Kidney epithelial cell (primary cell): ENCODE measurements at places on chromosomes 7 and 10. TPM values are rescaled to one million over a fixed set of nuclear protein-coding genes. Genes with fewer than 3 reads are reported as not detected.

DNA sequence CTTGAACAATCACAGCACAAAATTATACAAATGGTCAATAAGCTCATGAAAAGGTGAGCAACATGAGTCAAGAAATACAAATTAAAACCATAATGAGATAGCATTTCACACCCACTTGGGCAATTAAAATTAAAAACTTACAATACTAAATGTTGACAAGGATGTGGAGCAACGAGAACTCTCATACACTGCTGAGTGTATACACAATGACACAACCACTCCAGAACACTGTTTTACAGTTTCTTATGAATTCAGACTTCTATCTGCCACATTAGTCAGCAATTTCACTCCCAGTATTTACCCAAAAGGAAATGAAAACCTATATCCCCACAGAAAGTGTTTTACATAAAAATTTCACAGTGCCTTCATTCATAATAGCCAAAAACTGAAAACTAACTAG is 31.1 kb downstream of the GDI2 start:
- no peak for DNase-seq

GIMAP8 gene
- not detected in 2 replicates for total RNA-seq

- no peak for DNase-seq
Observed at GRCh38 chr7:127474457-127474856, 81.9 kb upstream of the ZNF800 start.

DNA sequence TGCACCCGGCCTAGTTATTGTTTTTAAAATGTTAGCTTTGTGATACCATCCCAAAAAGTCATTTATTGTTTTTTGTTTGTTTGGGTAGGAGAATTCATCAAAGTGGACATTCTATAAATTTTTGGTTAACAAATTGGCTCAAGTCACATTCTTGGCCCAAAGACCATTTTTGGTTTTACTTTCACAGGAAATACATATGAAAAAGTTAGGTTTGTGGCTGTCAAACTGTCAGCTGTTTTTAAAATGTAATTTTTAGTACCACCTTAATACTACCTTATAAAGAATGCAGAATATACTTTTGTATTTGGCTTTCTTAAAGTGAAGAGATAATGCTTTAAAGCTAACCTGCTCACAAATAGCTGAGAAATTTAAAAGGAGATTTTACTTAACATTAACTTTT is 25.1 kb downstream of the TMEM168 start:
- DNase-seq = no peak

AGBL3 gene
- total RNA-seq = 1.0 and 1.6 TPM in 2 replicates

- no peak for DNase-seq
Observed at GRCh38 chr10:87651801-87652200, 7.9 kb upstream of the PAPSS2 start.
